ENCODE measurements at places on chromosomes 7 and 10.

- DNase-seq = no peak
Measured at GRCh38 chr7:18384491-18385143, 110.9 kb upstream of the HDAC9 start.

GRCh38 chr10:70480239-70480861, 1.8 kb downstream of the PALD1 start:
- peak; percentile 67 for DNase-seq

- no peak for DNase-seq
Measured at GRCh38 chr10:46298477-46299285, 11.9 kb downstream of the ANTXRL start.

DNA sequence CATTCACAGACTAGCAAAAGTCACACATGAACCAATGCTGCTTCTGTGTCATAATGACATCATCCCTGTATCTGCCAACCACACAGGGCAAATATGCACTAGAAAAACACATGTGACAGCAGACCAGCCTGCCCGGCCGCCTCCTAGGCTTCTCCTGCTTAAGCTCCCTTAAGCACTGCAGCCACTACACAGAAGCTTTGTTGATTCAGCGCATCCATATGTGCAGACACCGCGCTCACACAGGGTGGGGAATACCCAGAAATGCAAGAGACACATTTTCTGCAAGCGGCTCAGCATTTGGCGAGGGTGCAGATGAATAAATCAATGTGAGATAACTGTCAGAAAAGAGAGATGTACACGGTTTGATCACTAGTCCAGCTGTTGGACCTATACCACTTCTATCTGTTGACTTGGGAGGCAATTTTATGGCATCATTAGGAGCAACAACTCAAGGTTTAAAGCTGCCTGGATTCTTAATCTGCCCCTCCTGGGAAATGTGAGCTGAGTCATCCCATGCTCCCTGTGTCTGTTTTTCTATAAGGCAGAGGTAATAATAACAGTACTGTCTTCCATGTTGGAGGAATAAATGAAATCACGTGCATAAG, 33.4 kb downstream of the CPXM2 start:
- no peak for DNase-seq

DNA sequence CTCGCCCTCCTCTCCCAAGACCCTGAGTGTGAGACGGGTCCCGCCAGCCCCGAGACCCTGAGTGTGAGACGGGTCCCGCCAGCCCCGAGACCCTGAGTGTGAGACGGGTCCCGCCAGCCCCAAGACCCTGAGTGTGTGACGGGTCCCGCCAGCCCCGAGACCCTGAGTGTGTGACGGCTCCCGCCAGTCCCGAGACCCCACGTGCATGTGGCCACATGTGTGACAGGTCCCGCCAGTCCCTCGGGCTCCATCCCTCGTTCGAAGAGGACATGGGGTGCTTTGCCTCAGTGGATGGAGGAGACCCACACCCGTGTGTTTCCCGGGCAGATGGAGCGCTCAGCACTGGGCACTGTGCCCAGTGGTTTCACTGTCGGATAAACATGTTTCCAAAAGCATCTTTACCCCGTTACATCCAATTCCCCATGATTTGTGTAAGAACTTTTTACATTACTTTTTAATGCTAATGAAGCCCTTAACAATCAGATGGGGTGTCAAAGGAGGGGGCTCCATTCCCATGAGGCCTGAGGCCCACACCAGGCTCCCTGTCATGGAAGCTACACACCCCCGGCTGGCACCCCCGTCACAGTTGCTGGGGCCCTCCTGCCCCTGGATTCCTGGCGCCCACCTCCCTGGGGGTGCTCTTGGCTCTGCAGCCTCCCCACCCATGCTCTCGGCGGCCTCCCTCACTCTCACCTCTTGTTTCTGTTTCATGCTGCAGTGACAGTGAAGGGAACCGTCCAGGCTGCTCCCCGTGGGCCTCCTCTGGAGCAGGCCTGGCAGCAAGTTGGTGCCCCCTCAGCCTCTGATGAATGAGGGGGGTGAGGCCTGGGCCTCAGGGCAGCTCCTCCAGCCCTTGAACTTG, 48.5 kb upstream of the CFAP46 start:
- DNase-seq = no peak

DNA sequence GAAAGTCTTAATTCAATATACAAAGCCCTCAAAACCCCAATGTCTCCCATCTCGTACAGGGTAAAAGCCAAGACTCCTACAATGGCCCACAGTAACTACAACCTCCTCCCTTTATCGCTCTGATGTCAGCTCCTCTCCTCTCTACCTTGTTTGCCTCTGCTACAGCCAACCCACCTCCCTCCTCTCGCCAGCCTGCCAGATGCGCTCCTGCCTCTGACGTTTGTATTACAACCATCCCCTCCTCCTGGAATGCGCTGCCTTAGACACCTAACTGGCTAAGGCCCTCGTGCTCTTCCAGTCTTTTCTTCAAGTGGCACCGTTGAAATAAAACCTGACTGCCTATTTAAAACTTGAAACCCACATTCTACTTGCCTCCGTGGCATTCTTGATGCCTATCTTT, 115.3 kb upstream of the MYO3A start:
- no peak for DNase-seq

DNA sequence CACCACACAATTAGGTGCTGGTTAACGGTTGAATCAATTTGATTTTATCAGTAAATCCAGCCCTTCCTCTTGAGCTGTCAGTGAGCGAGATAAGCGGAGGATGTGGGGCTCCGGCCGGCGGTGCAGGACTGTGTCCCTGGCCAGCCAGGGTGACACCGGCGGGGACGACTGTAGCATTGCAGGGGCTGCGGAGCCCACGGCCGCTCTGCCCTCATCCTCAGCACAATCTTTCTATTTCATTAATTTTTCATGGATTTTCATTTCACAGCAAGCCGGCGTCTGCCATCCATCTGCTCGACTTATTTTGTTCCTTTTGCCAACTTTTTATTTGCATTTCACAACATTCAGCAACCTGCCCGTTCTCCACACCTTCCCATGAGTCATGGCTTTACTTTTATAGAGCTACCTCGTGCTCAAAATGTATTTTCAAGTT, 4.7 kb downstream of the ADARB2 start:
- DNase-seq = no peak

DNA sequence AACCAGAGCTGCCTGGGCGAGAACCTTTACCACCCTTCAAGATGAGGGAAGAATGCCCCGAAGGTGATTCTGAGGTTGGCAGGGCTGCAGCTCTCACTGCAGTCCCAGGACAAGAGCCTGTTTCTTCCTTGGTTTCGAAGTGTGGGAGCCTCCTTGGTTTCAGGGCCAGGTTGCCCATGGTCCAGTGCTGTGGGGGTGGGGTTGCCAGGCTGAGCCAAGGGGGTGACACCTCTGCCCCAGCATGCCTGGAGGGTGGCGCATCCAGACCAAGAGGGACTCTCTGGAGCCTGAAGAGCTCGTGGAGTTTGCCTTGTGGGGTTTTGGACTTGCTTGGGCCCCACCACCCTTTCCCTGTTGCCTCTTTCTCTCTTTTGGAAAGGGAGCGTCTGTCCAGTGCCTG, 41.3 kb downstream of the WDR37 start:
- no peak for DNase-seq

GRCh38 chr10:100775386-100775785, 30.0 kb downstream of the PAX2 start:
- DNase-seq = no peak

DNA sequence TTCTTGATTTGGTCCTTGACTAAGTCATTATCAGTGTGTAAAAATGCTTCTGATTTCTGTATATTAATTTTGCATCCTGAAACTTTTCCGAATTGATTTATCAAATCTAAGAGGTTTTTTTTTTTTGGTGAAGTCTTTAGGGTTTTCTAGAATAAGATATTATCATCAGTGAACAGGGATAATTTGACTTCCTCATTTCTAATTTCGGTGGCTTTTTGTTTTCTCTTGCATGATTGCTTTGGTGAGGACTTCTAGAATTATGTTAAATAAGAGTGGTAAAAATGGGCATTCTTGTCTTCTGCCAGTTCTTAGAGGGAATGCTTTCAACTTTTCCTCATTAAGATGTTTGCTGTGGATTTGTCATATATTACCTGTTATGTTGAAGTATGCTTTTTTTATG, 170.5 kb downstream of the CCDC7 start:
- no peak for DNase-seq

- DNase-seq = peak; percentile 63
Measured at GRCh38 chr10:17510242-17510908, 56.0 kb upstream of the ST8SIA6 start.

DNA sequence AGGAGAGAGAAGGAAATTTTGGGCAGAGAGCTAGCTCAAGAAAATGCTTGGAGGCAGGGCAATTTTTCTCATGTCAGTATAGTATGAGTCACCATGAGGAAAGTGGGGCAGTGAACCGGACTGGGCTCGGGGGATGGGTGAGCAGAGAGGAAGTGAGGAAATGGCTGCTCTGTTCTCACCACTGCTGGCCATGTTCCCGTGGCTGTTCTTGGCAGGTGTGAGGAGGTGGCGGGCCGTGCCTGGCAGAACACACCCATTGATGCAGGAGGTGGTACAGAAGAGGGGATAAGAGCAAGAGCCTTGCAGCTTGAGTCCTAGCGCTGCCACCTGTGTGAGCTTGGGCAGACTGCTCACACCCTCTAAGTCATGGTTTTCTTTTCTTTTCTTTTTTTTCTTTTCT, 304.4 kb upstream of the LYZL1 start:
- DNase-seq = peak; percentile 83
